Stimulated activated CD8-positive, alpha-beta memory T cell treated with anti-CD3 and anti-CD28 coated beads, Interleukin-7, amount 100 ng/mL, for 1 hour (primary cell): ENCODE measurements at places on chromosomes 3 and 15.

GRCh38 chr3:179460260-179460659 lies 9.0 kb upstream of the GNB4 start:
- DNase-seq, result no peak

DNA sequence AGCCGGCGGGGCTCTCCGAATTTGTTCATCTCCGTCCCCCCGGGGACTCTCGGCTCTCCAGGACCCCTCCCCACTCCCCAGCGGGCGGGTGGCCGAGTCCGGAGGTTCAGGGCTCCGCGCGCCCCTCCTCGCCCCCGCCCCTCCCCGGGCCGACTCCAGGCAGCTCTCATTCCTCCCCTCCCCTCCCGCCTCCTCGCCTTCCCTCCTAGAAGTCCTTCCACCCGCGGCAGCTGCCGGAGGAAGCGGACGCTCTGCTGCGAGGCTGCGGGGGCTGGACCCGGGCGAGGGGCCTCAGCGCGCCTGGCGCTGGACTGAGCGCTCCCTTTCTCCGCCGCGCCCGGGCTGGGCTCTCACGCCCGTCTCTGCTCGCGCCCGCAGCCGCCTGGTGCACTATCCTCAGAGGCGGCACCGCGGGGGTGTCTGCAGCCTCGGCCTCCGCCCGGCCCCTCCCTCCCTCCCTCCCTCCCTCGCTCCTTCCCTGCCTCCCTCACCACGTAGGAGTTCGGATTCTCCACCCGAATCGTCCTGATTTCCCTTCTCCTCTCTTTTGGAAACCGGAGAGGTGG lies at the start of gene ROBO2:
Gene ROBO2, plus strand, starts transcription at position 494 of the 566 bp plus-strand sequence. CDS start 687 bp downstream, outside the sequence.
- DNase-seq, result no peak

DNA sequence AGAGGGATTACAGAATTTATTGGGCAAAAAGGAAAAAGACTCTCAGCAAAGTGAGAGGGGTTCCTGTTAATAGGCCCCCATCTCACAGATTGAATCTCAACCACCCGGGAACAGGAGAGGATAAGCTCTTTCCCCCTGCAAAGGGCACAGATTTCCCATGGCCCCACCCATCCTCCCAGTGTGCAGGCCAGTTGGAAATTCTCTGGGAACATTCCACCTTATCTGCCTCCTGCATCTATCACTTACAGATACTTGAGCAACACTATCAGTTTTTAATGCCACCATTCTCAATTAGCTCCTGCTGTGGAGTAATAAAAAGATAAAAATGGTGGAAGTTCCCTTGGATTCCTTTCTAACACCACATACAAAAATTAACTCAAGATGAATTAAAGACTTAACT lies 350.0 kb upstream of the BCHE start:
- no peak for DNase-seq

DNA sequence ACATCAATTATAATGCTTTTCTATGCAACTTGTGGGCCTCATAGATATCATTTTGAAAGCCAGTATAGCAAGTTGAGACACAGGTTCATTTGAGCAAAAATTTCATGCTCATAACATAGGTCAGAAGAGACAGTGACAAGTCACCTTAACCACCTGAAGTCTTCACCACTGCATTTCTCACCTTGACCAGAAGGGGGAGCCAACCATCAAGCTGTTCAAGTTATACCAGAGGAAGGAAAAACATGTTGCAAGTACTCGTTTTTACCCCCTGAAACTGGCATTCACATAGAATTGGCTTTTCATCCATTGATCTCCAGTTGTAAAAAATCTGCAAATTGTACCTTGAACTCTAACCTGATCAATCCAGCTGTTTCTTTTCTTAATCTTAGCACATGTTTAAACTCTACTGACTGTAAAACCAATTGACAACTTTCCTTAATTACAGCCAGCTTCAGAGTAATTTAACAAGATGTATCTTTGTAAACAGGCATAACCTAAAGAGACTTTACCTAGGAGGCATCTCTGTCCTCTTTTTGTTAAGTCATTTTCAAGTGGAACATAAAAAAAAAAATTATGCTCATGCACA lies 1.4 kb downstream of the LMOD3 start:
- peak; percentile 61 for DNase-seq

- no peak for DNase-seq
These were observed 92.4 kb upstream of the DAZL start for GRCh38 chr3:16697443-16698147.

DNA sequence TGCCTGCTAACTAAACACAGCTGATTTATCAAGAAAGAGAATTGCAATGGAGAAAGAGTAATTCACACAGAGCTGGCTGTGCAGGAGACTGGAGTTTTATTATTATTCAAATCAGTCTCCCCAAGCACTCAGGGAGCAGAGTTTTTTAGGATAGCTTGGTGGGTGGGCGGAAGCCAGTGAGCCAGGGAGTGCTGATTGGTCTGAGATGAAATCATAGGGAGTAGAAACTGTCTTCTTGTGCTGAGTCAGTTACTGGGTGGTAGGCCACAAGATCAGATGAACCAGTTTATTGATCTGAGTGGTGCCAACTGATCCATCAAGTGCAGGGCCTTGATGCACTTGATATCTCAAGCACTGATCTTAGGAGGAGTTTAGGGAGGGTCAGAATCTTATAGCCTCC lies 891.9 kb upstream of the CADM2 start:
- DNase-seq, result no peak

- no peak for DNase-seq
These were observed 135.3 kb downstream of the CHL1 start for GRCh38 chr3:331881-332280.

DNA sequence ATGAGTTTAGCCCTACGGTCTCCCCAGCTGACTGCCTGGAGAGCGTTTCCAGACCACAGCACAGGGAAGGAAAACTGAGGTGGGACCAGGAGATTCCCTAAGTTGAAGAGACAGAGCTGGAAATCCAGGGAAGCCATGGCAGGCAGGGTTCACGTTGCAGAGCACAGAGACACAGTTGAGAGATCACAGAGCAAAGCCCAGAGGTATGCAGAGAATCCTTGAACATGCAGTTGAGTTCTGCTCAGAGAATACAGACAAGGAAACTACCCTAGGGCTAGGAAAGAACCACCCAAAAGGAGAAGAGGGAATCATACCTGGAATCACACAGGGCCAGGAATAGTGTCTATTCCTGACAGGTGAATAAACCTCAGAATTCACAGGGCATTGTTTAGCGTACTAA lies 14.3 kb downstream of the SLC28A1 start:
- no peak for DNase-seq

DNA sequence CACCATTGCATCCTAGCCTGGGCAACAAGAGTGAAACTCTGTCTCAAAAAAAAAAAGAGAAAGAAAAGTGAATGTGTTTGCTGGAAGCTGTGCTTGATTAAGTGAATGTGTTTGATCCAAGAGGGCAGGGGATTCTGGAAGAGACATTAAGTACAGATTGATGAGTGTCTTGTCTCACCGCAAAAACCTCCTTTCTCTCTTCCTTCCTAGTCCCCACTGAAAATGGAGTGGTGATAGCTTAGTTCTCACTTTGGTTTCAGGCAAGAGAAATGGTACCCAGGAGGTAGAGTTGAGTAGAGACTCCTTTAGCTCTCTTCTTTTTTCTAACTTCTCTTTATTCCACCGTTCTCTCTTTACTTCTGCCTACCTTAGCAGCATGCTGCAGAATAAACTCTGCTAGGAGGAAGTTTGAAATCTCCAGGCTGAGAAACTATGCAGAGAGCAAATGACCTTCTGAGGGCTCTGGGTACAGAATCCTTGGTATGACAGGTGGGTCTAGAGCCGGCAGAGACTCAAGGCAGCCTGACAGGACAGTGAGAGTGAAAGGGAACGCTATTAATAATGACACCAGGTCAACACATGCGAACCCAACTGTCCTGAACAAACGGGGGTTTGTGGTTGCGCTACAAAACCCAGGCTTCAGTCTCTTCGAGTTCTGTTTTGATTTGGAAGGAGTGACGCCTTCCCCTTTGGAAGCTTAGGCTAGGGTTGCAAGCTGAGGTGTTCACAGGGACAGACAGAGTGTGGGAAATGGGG lies 74.9 kb downstream of the SMAD3 start:
- DNase-seq, result no peak
